NCI-H187 treated with DMSO at 0.1 percent for 48 hours (cell line): ENCODE measurements at places on chromosomes 2 and 18.

- DNase-seq = no peak
Observed at GRCh38 chr2:156852681-156853080, 404.8 kb upstream of the GALNT5 start.

DNA sequence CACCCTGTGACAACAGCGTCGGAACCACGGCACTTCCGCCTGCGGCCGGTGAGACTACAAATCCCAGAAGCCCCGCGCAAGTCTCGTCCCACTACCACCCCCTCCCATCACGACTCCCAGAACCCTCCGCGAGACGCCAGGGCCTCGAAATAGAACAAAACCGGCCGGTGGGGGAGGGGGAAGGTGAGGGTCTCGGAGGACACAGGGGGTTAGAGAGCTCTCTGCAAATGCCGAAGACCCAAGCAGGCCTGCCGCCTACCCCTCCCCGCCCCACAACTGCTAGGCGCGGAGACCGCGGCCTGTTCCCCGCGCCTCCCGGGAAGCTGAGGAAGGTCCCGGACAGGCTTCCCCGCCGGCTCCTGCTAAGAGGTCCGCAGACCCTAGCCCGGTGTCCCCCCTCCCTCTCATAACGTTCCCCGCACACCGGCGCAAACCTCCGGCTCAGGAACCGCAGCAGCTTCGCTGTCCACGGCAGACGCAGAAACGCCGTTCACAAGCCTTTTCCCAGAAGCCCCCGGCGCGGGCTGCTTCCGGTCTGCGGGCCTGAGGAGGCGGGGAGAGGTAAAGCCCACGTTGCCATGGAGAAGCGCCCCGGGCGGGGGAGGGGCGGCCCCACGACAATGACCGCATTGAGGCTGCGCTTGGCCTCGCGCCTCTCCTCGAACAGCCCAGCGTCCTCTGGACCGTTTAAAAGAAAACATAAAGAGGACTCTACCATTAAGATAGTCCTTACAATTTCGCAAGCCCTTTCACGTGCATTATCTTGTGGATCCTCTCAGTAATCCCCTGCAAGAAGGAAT lies at the start of gene ZNF24:
Gene ZNF24 (minus strand): TSS at position 485 of the 800 bp plus-strand sequence. CDS start 3,770 bp downstream, outside the sequence.
- DNase-seq = peak; percentile 50

DNA sequence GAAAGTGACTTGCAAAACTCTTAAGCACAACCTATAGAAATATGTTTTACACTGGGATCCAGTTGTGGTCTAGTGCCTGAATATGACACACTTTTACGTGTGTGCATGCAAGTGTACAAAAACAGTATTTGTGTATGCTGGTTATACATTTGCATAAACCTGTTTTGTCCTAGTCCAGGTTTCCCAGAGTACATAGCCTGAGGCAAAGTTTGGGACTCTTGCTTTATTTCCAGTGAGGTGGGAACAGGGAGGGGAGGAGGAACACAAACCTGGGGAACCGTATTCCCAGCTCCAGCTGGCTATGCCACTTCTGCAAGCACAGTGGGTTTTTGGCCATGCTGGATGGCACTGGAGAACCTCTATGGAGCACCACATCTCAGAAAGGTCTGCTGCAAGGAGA lies 481.1 kb upstream of the HS6ST1 start:
- no peak for DNase-seq

DNA sequence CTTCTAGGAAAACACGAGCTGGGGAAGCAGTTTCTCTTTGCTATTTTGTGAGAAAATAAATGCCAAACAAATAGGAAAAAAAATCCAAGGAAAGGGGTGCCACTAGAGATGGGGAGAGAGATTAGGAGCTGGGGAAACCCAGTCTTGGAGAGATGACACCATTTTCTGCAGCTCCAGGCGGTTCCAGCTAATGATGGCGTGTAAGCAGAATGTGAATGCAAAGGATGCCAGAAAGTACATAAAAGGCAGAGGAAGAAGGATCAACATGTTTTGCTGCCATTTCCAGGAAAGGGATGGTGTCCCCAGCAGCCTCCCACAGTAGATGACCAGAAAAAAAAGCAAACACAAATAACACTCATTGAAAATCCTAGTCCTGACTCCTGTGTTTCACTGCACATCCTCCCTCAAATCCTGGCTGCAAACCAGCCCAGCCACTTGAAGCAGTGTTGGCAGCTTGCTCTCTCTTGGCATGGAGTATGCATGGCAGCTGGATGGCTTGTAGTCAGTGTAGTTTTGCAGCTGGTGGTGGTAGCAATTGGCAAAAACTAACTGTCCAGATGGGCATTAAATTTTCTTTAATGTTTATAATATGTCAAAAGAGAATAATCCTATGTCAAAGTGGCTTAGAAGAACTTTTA lies 93.6 kb downstream of the FTCDNL1 start:
- DNase-seq = no peak

DNA sequence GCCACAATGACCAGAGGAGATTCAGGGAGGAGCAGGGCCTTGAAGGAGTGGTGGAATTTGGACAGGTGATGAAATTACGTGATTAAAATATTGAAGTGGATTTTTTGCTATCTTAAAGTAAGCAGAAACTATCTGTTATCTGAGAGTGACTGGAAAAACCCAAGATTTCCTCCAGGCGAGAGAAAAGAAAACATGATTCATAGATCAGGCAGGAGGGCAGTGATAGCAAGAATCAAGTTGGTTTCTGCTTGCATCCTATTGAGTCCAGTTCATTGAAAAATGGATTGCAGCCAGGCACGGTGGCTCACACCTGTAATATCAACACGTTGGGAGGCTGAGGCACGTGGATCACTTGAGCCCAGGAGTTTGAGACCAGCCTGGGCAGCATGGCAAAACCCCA lies 127.8 kb downstream of the NXPH2 start:
- DNase-seq = no peak

GRCh38 chr2:178479758-178480226 lies 465 bp upstream of the PLEKHA3 start:
- no peak for DNase-seq

DNA sequence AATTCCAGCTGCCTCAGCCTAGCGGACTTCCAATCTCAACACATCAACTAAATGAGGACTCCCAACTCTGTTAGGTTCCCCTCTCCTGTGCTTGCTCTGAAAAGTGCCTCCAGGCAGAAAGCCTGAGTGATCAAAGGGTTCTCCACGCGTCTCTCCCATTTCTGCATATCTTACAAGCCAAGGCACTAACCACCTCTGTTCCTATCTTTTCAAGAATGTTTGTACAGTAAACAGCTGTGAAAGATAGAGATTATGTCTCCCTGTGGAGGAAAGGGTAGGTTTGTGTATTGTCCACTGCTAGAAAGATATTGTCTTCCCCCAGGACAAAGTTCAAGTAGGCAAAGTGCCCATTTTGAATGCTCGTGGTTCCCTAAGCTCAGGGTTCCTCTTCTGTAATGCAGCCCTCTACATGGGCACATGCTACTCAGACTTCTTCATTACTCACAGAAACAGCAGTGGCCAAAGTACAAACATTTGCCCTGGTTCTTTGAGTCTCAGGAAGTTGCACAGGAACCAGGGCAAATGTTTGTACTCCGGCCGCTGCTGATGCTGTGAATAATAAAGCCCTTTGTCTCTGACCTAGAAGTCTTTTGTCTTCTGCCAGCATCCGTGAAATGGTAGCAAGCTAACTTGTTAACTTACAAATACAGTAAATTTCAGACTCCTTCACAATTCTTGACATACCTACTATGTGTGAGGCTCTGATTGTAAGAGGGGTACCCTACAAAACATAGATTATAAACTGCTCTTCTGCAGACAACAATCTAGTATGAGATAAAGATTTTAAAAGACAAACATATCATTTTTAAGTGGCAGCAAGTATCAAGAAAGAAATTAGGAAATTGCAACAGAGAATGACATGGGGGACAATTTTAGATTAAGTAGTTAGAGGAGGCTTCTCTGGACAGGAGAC lies 44.5 kb downstream of the PKDCC start:
- no peak for DNase-seq

DNA sequence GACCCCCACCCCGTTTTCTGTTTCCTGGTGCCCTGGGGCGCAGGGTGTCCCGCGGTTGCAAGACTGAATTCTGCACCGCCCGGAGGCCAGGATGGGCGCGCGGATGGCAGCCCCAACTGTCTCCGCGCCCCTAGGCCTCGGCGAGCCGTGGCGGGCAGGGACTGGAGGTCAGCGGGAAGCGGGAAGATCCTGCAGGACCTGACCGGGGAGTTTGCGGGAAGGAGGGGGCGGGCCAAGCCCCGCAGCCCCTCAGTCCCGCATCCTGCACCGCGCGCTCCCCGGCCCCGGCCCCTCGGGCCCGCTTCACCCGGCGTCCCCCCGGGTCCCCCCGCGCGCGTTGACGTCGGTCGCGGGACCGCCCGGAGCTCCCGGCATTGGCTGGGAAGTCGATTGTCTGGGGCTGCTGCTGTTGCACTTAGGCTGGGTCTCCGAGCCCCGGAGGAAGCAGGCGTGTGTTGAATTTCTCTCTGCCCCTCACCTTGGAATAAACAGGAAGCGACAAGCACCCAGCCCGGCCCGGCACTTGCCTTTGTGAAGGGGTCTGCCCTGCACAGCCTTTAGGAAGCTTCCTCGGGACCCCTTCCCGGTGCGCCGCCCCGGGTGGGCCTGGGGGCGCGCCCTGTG lies at the start of gene LDLRAD4:
Gene LDLRAD4 (plus strand): TSS at position 393 of the 624 bp plus-strand sequence.
- DNase-seq = no peak

DNA sequence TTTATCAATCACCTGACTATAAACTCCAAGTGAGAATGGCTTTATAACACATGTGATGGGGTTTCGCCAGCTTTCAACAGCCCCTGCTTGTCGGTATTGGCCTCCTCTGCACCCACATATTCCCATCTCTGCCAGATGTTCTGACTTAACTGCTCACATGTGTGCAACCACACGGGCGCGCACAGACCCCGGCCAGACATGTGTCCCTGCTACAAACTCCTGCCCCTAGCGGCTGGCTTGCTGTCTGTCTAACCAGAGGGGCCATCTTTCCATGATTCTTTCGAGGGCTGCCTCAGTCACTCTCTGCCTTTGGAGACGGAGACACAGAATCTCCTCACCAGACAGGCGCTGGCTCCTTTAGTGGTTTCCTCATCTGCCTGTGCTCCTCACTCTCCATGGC lies 15.3 kb downstream of the STON1 start:
- DNase-seq = no peak

- DNase-seq = no peak
Observed at GRCh38 chr2:210086292-210086691, 83.9 kb downstream of the RPE start.

GRCh38 chr2:229087843-229088516 lies 183.1 kb downstream of the PID1 start:
- peak; percentile 64 for DNase-seq
